ENCODE measurements at places on chromosomes 2 and 18.

DNA sequence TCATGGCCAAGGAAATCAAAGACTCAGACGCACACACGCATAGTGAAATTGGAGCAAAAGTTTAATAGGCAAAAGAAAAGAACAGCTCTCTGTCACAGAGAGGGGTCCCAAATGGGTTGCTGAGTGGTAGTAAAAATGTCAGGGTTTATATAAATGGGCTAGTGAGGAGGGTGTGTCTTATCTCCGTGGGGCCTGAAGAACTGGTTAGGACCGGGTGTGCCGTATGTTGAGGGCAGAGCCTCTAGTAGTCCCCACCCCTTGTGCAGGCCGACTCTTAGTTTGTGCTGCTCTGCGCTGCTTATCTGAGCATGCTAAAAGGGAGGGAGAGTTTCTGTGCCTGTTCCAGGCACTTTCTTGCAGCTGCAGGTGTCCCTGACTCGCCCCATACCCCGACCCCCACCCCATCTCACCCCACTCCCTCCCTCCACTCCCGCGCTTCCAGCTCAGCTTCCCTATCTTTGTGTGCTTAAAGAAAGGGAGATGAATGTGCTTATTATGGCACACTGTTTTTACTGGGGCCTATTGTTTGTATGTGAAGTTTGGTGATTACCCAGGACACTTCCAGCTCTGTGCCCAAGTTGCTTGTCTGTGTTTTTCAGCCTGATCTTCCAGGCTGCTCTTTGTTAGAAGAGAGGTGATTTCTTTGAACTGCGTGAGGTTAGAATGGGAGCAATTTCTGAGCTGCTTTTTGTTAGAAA is 167.4 kb downstream of the SPAG16 start:
- no peak for DNase-seq

DNA sequence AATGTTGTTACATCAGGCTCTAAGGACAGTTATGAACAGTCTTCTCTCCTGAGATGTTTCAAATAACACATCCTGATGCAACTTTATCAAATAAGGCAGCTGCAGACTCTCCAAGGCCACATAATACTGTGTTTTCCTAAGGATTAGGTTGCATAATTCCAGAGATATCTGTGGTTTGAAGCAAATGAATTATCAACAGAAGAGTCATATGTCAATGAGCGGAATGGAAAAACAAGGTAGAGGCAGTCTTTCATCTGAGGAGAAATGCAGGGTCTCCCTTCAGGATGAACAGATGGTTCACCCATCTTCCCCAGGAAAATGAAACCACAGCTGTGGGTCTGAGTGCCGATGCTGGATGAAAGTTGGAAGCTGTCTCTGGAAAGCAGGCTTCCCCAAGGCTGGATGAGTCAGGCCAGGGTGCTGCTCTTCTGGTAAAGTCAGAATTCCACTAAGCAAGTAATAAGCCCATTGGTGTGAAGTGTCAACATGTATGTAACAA is 22.2 kb downstream of the LYG1 start:
- DNase-seq = no peak

GRCh38 chr2:41420872-41421271 is 626.9 kb upstream of the PKDCC start:
- DNase-seq = no peak

DNA sequence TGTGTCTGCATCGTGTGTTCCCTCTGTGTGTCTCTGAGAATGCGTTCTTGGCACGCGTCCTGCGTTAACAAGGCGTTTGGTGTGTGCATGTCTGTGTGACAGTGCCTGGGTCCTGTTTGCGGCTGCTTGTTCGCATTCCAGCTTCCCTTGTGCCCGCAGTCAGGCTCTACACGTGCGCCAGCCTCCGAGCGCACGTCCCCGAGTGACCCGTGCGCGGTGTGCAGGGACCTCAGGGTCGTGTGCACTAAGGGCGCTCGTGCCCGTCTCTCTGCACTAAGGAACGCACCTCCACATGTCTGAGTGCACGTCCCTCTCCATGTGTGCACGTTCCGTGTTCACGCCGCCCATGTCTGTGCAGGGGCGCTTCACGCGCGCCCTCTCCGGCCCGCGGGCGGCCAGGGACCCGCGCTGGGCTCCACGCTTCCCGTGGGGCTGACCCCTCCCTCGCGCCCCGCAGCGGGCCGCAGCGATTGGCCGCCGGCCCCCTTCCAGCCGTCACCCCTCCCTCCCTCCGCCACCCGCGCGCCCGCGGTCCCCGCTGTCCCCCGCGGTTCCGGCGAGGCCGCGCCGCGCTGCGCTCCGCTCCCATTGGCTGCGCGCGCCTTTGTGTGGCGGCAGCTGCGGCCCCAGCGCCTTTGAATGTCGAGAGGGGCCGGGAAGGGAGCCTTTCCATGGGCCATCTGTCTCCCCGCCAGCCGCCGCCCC is 229.4 kb downstream of the HAUS1 start:
- DNase-seq = peak; percentile 64

GRCh38 chr18:44036501-44036900 is 644.2 kb upstream of the SETBP1 start:
- DNase-seq = no peak

DNA sequence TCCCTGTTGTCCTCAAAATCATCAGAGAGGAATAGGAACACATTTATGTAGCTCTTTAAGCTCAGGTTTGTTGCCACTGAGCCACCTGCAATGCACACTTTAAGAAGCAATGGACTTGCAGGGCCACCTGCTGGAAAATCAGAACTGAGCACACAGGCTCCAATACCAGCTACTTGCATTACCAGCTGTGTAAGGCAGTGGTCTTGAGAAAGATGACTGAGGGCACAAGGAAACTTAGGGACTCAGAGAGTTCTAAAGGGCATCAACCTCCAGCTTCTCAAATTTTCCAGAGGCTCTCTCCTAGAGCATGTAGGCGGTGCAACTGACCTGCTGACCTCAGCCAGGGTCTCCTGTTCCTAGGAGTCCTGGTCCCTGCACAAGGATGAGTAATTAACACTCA is 2.5 kb upstream of the CNDP2 start:
- peak; percentile 52 for DNase-seq

DNA sequence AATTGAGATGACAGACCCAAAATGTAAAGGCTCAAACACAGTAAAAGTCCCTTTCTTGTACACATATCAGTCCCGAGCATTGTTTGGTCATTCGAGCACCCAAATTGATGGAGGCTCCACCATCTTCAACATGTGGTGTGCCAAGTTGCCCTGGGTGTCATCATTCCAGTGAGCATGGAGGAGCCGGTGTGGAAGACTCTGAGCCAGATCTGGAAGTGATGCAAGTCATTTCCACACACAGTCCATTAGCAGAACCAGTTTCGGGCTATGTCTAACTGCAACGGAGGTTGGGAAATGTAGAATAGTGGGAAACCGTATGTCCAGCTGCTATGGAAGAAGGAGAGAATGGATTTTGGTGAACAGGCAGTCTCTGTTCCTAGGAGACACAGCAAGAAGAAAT is 40.9 kb upstream of the BZW1 start:
- no peak for DNase-seq

DNA sequence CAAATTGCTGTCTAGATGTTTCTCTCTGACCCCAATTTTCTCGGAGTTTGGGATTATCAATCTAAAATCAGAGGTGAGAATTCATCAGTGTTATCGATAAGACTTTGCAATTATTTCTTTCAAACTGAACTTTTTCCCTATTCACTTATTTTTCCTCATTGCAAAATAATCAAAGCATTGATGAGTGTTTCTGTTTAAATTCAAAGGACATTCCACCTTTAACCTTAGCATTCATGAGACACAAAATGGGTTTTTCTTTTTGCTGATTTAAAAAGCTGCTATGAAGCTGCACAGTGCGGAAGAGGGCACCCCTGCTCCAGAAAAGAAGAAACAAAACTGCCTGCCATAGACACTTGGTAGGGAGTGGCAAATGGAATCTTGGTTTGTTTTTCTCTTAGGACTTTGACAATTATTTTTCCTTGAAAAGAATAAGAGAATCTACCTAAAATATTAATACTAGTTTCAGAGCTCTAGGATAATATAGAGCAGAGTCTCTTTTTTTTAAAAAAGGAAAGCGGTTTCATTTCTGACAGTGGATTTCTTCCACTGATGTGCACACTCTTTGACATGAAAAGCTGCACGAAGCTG is 203.4 kb downstream of the TGIF1 start:
- no peak for DNase-seq

DNA sequence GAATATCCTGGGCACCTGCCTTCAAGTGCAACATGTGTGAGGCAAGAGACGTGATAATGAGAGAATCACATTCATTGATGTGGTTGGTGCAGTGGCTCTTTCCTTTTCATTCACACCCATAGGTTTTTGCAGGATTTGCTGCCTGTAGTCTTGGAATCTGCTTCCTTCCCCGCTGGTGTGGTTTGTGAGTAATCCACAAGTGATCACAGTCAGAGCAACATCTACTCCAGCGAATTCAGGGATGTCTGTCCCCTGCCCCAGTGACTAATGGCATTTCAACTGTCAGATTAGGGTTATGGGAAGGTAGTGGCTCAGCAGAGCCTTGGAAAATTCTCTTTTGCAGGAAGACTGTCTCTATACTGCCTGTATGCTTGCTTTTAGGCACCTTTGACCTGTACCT is 225.5 kb upstream of the RBMS1 start:
- DNase-seq = no peak

DNA sequence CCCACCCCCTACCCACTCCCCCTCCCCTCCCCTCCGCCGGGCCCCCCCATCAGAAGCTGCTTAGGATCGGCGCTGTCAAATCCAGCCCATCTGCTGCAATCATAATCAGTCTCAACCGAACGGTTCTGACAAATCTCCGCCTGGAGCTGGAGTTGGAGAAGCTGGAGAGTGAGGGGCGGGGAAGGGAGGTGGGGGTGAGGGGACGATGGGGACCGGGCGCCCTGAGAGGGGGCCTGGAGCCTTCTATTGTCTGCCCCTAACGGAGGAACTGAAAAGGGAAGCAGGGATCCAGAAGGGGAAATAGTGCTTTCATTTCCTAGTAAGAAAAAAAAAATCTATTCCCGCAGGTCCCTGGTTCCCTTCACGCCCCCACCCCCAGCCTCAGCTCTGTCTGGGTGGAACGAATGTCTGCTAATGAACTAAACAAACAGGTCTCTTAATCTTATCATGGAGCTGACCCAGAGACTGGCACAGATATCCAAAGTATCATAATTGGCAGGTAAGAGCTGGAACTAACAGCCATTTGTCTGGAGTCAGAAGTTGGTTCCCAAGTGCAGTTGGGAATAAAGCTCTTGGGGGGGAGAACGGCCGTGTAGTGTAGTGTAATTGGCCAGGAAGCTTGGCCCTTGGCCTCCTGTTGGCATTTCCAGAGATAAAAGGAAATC is 301.2 kb downstream of the NCKAP5 start:
- DNase-seq = no peak

DNA sequence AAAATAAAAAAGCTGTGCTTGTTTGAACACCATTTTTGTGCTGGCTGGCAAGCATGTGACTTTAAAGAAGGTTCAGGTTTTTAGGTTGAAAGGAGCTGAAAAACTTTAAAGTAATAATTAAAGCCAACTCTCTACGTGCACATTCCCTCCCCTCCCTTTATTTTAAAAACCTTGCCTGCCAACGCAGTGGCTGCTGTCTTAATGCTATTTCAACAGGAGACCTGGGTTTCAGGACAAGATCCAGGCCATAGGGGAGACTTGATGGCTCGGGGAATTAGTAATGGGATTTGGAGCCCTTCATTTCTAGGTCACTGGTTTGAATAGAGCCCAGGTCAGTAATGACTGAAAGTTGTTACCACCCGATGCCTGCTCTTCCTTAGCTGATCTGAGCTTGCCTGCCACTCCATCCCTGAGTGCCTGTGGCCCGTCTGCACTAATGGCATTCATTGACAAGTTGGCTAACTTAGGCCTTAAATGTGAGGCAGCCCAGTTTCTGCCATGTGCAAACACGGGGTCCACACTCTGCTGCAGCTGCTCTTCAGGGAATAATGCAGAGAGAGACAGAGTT is 1233.2 kb upstream of the ZEB2 start:
- no peak for DNase-seq

DNA sequence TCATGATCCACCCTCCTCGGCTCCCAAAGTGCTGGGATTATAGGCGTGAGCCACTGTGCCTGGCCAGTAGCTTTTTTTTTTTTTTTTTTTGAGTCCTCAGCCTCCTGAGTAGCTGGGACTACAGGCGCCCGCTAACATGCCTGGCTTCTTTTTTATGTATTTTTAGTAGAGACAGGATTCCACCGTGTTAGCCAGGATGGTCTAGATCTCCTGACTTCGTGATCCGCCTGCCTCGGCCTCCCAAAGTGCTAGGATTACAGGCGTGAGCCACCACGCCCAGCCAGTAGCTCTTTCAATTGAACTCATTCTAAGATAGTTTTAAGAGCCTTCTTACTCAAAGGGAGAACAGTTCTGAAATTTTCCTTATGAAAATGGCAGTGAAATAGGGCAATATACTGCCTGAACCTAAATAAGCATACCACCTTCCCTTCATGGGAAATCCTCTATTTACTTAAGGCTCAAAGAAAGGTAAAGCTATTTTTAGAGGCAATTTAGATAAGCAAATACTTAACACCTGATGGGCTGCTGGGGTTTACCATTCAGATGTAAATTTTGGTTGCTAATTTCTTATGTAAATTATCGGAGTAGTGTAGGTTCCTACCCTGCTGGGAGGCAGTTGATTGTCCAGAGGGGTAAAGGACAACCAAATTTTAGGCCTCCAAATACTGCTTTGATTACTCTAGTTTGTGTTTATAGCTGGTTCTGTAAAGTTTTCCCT is 144.7 kb downstream of the GREB1L start:
- DNase-seq = no peak

GRCh38 chr2:158127380-158127804 is 25.7 kb downstream of the UPP2 start:
- DNase-seq = no peak

DNA sequence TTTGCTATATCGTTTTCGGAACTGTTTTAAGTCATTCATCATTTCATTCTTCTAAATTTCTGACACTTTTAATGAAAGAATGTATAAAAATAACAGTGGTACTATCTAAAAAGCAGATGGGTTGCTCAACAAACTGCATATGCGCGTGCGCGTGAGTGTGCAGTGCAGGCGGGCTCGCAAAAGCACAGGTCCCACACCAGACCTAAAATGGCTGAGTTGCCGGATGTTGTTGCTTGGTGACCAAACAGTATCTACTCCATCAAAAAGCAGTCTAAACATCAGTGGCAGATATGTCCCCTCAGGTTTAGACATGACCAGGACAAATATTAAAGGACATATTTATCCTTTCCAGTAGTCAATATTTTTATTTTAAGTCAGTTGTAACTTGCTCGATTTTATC is 5.1 kb downstream of the NOL4 start:
- no peak for DNase-seq

DNA sequence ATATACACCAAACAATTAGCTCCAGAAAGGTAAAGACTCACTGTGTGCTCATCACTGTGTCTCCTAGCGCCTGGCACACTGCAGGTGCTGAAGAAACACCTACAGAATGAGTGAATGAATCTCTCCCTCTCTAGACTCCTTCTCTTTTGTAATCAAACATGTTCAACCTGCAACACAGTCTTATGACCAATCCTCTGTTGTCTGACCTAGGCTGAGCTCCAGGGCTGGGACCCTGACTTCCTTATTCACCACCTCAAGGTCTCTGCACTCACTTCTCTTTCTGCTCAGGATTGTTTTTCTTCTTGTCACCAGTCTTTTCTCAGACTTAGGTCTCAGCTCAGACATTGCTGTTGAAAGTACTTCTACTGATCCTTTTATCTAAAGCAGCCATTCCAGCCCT is 9.8 kb downstream of the CKAP2L start:
- DNase-seq = no peak

All from activated CD8-positive, alpha-beta memory T cell treated with anti-CD3 and anti-CD28 coated beads, Interleukin-2, amount 50 U/mL, for 48 hours (primary cell).